Activated CD4-positive, alpha-beta T cell treated with anti-CD3 and anti-CD28 coated beads, Interleukin-2, Interleukin-4, amounts not matched to agents 100 ng/mL and 50 ng/mL, durations not matched to agents 16 hours and 8 hours (primary cell): ENCODE measurements at places on chromosomes 11 and 22.

DNA sequence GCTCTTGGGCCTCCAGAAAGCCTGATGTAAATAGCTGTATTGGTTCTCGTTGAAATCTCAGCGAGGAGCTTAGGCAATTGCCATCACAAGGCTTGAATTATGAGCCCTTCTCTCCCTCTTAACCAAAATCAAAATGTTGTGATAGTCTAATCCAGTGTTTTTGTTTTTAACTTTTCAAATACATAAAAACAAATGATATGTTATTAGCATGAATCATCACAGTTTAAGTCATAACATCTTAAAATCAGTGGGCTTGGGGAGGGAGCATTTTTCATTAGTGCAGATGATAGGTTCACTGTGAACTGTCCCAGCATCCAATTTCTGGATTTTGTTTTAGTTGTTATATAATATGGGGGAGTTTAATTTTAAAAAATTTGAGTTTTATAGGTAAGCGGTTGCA, 48.9 kb upstream of the HORMAD2 start:
- DNase-seq, result no peak

DNA sequence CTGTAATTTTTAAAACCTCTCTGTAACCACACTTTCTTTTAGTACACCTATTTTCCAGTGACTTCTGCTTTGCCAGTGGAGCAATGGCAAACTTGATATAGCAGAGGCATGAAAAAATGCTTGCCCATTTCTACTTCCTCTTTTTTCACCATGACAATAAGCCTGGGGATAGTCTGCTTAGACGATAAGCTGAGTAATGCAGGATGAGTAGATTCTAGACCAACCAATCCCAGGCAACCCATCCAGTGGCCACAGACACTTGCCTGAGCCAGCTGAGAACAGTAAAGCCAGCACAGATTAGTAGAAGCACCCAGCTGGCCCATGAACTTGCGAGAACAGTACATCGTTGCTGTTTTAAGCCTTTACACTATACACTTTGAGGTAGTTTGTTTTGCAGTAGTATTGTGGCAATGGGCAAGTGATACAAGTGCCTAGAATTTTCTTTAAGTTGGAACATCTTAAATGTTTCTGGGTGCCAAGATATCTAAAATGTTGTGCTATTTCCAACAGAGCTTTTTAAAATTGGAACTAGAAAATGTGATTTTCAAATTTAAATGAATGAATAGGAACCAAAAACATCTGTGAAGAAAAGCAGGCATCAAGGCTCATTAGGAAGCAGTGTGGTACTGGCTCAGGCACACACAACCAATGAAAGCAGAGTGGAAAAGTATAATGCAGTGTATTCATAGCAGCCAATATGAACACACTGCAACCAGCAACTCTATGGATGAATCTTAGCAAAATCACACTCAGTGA, 37.7 kb downstream of the DDI1 start:
- no peak for DNase-seq

GRCh38 chr11:70776914-70777532, 378.7 kb downstream of the CTTN start:
- DNase-seq, result no peak

DNA sequence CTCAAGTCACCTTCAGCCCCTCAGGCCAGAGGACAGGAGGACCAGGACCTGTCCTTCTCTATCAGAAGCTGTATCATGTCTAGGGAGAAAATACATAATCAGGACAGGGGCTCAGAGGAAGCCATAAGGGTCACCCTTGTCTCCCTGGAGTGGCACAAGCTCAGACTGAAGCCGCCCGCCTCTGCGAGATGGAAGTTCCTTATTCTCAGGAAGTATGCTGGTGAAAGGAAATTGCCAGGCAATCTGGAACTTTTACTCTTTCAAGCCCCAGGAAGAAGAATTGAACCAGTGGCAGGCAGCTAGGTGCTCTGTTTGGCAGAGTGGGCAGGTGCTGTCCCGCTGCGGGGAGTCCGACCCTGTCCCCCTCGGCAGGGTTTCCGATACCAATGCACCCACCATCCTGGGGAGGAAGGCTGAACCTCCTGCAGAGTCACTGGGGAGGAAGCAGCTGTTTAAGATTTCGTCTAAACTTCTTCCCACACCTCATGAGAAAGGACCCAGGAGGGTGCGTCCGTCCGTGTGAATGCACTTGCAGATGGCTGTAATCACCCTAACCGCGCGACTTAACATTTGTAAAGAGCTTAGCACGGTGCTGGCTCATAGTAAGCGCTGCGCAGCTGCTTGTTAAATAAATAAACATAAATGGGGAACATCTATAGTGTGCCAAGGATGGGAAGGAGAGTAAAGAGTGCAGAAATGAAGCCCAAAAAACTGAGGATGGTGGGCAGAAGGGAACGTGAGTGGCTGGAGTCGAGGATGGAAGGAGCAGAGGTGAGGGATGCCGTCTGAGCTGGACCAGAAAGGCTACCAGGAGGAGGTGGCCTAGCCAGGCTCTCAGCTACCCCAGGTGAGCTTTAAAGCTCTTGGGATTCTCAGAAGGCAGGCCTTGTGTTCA, 5.0 kb upstream of the ANO1 start:
- DNase-seq, result no peak

GRCh38 chr11:1206391-1207271, 16.2 kb upstream of the MUC5B start:
- DNase-seq, result no peak

- peak; percentile 70 for DNase-seq
Measured at GRCh38 chr11:108199446-108200321, 22.8 kb downstream of the NPAT start.

DNA sequence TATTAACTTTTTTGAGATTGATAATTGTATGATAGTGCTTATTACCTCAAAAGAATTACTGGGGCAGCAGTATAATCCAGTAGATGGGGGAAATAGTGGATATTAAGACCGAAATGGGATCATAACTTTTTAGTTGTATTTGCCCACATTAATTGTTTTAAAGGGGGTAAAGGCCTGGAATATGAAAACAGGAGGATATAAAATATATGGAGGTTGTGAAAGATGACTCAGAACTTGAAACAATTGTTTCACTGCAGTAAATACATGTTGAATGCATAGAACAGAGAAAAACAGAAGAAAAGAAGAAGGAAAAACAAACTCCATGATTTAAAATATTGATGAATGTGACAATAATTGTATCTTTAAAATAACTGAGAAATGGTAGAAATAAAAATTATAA, 94.1 kb upstream of the VPREB1 start:
- DNase-seq, result no peak

DNA sequence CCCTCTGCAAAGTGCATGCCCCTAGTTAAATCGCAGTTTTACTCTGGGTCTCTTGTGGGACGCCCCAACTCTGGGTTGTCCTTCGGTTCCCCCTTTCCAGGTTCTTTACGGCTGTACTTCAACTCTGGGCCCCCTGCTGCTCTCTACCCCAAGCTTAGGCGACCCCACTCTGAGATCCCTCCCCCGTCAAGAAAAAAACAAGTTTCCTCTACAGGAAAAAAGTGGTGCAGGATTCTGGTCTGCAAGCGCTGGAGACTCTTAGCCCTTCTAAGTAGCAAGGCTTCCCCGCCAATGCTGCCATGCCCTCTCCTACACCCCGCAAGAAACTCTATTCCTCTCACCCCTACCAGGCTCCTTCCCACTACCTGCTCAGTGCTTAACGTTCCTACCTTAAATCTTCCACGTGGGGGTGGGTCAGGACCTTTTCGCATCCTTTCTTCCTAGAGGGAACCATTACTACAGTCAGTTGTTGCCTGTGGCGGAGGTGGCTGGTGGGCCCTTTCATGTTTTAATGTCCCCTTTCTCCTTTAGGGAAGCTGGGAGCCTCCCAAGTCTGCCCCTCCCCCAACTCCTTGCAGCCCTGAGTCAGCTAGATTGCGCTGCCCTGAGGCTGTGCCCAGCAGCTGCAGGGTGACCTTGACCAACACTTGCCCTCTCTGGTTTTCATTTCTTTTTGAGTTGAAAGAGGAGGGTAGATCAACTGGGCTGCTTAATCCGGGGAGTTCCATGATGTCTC, 1.4 kb downstream of the NEFH start:
- DNase-seq, result no peak

DNA sequence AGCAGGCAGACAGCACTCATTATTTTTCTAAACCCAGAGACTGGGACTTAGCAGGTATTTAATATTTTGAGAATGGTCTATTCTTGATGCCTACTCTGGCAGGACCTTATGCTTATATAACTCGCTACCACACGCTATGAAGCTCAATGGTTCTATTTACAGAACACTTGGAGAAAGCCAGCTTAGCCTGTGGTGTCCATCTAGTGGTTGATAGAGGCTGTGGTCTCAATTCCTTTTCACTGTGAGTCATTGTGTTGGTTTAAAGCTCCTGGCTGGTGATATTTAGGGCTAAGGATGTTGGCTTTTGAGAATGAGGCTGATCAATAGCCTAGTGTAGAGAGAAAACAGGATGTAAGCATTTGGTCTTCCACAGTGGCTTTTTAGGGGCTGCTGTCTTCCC, 206.4 kb downstream of the DBX1 start:
- DNase-seq, result no peak

- DNase-seq, result no peak
Measured at GRCh38 chr11:28054821-28055220, 53.1 kb downstream of the KIF18A start.

GRCh38 chr22:16824716-16825687, at the start of gene XKR3:
Gene XKR3 (minus strand): TSS chr22:16825411. CDS start chr22:16808073, 17,338 bp downstream.
- DNase-seq, result peak; percentile 41

- no peak for DNase-seq
Measured at GRCh38 chr11:111231836-111232235, 13.7 kb upstream of the POU2AF2 start.

GRCh38 chr11:897253-898142, 13.1 kb downstream of the CHID1 start:
- DNase-seq, result no peak

DNA sequence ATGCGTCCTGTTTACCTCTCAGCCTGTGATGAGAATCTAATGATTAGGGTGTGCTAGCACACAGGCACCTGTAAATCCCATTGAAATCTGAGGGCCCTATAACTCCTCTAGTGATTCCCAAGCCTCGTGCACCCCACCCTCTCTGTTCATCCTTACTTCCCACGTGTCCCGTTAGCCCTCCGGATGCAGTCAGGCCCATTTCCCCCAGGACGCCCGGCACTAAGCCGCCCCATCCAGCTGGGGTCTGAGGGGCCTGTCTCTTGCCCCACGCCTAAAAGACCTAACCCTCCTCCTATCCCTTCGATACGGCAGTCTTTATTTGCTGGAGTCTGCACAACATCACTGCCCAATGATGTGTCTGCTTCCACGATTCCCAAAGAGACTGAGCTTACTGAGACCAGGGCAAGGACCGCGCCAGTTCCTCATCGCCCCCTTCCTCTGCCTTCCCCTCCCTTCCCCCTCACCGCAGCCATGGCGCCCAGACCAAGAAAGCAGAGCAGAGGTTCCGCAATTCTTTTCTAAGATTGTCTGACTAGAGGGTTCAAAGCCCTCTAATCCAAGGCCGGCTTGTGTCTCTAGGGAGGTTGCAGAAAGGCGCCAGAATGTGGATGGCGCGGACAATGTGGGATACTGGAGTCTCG, 1.1 kb upstream of the FADS2 start:
- peak; percentile 28 for DNase-seq

DNA sequence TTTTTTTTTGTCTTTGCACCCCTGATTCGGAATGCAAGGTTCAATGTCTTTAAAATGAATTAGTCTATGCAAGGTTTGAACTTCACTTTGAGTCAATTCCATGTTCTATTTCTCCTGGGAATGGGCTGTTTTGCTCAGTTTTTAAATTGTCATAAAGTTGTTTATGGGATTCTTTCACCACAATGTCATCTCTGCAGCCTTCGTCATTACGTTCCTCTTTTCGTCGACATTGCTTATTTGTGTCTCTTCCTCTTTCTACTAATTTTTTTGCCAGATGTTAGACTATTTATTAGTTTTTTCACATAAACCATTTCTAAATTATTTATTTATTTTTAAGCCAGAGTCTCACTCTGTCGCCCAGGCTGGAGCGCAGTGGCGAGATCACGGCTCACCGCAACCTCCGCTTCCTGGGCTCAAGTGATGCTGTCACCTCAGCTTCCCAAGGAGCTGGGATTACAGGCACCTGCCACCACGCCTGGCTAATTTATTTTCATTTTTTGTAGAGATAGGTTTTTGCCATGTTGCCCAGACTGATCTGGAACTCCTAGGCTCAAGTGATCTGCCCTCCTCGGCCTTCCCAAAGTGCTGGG, 7.1 kb upstream of the TNNT3 start:
- no peak for DNase-seq

DNA sequence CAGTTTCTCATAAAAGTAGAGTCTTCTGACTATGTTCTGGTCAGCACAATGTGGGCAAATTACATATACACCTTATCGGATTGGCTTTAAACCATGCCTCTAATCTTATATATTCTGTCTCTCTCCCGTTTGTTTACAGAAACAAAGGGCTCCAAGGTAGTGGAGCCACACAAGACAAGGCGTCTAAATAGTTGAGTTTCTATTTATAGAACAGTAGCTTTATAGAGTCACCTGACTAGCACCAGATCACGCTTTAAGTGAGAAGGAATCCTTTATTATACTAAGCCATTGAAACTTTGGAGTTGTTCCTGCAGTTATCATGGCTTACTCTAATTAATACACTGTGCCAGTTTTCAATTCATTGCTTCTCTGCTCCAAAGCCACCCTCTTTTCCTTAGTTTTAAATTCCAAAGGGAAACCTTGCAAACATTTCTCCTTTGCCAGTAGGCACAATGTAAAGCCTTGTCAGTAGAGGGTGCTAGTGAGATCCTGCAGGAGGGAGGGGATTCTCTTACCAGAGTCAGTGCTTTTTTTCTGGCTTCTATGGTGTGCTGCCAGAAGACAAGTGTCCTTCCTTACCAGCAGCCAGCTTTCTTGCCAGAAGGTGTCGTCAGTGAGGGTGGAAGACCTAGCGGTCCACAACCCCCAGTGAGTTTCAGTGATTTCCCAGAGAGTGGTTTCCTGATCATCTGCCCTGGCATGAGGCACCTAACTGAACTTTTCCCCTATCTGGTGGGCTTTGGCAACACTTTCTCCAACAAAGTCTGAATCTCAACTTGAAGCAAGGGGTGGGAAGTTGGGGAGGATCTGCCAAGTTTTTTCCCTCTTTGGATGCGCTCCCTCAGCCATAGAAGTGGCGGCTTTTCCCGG, 71.7 kb downstream of the RAB38 start:
- DNase-seq, result peak; percentile 70

GRCh38 chr11:118715837-118716260, 36.4 kb upstream of the TREH start:
- no peak for DNase-seq
